Effector memory CD4-positive, alpha-beta T cell (primary cell): ENCODE measurements at places on chromosomes 12 and 14.

DNA sequence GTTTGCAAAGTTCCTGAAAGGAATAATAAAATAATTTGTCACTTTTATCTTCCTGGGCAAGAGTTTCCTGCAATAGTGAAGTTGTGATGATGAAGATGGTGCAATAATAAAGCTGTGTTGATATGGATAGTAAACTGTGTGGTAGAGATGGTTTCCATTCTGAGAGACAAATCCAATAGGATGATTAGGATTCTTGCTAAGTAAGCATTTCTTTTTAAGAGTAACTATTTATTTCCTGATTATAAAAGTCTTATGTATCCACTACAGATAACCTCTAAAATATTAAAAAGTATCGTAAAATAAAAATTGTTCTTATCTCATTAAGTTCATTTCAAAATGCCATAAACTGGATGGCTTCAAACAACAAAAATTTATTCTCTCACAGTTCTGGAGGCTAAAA, 28.7 kb downstream of the TSPAN11 start:
- no peak overlapping the region for H3K4me3 ChIP-seq
- H3K36me3 ChIP-seq = no peaks in the 10 kb centered on the region
- H3K27me3 ChIP-seq = no peaks in the 10 kb centered on the region
- no peak for DNase-seq
- no peaks in the 10 kb centered on the region for H3K4me1 ChIP-seq

DNA sequence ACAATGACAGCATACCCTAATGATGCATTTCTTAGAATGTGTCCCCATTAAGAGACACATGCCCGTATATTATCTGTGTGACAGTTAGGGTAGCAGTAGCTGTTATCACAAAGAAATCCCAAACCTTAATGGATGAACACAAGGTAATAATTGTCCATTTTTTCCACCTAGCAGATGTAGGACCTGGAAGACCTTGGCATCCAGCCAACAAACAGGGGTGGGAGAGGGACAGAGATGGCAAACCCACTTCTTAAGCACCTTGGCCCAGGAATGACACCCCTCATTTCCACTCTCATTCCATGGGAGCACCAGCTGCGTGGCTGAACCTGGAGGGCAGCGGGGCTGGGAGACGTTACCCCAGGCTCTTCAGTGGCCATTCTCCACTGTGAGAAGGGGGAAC, 679.0 kb downstream of the AACS start:
- H3K4me3 ChIP-seq = no peak overlapping the region
- DNase-seq = no peak
- H3K4me1 ChIP-seq = no peaks in the 10 kb centered on the region
- no peak overlapping the region for H3K27ac ChIP-seq

- no peaks in the 10 kb centered on the region for H3K27me3 ChIP-seq
- H3K36me3 ChIP-seq = no peaks in the 10 kb centered on the region
These were observed 343.0 kb downstream of the FOXG1 start for GRCh38 chr14:29109589-29109988.

GRCh38 chr14:38755036-38755435, 348.0 kb downstream of the SEC23A start:
- DNase-seq = no peak
- H3K36me3 ChIP-seq = no peaks in the 10 kb centered on the region
- H3K4me1 ChIP-seq = no peaks in the 10 kb centered on the region

DNA sequence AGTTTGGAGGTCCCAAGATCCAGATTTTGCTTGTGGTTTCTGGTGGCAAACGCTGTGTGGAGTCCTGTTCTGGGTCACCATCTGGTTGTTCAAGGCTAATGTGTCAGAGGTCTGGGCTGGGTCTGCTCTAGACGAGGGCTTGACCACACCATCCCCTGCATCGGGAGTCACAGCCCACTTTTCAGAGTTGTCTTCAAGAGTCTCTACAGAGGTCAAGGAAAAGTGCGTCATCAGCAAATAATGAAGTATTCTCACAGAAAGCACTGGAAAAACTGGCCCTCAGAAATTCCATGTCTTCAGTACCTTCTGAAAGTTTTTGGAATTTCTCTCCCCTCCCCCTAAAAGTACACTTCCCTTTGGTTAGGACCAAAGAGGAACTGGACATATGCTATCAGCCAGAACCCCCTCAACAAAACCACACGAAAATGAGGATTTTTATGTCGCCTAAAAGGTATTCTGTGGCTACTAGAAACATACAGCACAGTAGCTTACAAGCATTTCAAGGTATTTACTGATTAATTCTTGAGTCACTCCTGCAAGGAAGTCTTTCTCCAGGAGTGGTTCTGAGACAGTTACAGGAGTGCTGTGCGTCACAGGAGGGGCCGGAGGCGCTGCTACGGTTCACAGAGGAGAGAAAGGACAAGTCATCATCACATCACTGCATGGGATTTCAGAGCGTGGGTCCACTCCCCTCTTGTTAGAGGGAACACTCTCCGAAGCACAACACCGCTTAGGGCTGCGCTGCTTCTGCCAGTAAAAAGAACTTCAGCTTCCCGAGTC, 35.4 kb downstream of the RAD52 start:
- no peak overlapping the region for H3K4me3 ChIP-seq
- no peaks in the 10 kb centered on the region for H3K4me1 ChIP-seq
- H3K27me3 ChIP-seq = no peaks in the 10 kb centered on the region
- no peak for DNase-seq

- H3K4me3 ChIP-seq = no peak overlapping the region
- no peaks in the 10 kb centered on the region for H3K4me1 ChIP-seq
- H3K27me3 ChIP-seq = no peaks in the 10 kb centered on the region
- no peaks in the 10 kb centered on the region for H3K36me3 ChIP-seq
- H3K27ac ChIP-seq = no peak overlapping the region
These were observed 649.3 kb downstream of the RPS29 start for GRCh38 chr14:48936849-48937248.

DNA sequence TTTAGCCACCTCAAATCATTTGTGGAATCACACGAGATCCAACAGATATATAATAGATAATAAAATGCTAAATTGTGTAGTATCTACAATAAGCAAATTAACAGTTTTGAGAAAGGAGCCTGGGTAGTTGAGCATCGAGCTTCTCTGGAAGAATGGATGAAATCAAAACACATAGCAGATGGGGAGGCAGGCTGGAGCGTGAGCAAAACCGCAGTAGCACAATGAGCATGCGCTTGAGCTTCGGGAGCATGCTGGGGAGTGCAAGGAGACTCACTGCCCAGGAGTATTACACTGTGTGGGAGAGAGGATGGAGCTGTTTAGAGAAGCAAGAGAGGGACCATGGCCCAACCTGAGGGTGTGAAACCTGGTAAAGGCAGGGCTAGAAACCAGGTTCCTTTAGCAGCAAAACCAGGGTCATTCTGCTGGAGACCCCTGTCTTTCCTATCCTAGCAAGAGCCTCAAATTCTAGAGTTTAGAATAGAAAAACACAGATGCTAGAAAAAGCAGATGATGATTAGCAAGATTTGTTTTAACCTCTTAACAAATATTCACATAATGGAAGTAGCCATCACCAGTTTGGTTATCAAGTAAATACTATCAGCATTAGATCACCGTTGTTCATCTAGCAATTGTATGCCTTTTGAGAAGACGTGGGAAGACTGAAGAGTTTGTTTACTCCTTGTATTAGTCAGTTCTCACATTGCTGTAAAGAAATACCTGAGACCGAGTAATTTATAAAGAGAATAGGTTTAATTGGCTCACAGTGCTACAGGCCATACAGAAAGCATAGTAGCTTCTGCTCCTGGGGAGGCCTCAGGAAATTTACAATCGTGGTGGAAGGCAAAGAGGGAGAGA, 484.8 kb downstream of the EGLN3 start:
- no peaks in the 10 kb centered on the region for H3K27me3 ChIP-seq
- no peaks in the 10 kb centered on the region for H3K4me1 ChIP-seq
- DNase-seq = no peak
- no peak overlapping the region for H3K4me3 ChIP-seq

DNA sequence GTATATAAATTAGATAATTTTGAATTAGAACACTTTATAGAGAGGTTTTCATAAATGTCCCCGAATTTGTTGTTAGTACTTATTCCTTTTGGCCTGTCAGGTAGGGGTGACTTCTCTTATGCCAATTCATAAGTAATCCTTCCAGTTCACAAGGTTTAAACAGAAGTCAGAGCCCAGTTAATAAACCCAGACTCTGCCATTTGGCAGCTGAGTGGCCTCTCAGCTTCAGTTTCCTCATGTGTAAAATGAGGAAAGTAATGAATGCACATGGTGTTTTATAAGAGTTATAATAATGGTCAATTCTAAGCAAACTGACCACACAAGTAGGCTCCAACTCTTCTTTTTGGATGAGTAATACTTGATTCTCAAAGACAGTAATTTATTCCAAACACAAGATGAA, 10.3 kb downstream of the MTERF2 start:
- no peaks in the 10 kb centered on the region for H3K27me3 ChIP-seq
- H3K27ac ChIP-seq = no peak overlapping the region
- H3K4me3 ChIP-seq = no peak overlapping the region
- H3K36me3 ChIP-seq = no peaks in the 10 kb centered on the region
- DNase-seq = no peak
